ENCODE measurements at places on chromosomes 5 and 9.
A peak's percentile ranks its signal among the peaks of the same experiment; 100 is the strongest.

DNA sequence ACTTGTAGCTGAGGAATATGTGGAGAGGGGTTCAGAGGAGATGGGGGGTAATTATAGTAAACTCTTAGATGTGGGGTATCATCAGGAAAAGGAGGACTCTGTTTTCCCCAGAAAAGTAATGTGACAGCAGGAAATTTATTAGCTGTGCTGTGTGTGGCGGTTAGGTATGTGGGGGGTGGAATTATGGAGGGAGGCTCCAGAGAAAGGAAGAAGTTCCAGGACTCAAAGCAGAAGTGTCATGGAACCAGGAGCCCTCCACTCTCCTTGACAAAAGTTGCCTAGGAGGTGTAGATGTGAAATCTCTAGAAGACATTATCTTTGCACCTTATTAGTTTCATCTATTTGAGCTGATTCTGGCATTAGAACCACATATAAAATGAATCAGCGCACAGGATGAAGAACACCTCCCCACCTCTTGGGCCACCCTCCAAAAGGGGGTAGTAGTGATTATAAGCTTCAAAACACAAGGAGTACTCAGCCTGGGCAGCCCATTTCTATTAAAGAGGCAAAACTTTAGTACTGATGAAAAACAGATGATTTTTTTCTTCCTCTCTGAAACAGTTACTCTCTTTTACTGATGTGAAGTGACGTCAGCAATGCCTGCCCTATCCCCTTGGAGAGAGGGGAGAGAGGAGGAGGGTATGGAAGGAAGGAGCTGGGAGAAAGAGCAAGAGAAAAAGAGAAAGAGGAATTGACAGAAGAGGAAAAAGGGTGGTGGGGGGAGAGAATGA is 18.2 kb downstream of the NR2F1 start:
- DNase-seq: peak; percentile 79

DNA sequence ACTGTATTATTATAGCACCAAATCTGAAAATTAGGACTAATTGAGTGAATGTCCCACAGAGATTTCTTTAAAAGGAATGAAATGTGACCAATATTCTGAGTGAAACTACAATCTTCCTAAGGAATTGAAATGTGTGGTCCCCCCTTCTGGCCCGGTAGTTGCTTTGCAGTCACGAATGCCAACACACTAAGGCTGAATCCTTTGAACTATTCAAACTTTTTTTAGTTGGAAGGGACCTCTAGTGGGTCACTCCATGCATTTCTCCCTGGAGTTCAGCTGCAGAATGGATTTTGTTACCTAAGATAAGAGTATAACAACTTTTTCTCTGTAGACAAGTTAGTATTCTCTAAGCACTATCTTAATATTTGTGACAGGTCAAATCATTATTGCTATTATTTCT is 2.8 kb downstream of the CDH6 start:
- no peak for DNase-seq

DNA sequence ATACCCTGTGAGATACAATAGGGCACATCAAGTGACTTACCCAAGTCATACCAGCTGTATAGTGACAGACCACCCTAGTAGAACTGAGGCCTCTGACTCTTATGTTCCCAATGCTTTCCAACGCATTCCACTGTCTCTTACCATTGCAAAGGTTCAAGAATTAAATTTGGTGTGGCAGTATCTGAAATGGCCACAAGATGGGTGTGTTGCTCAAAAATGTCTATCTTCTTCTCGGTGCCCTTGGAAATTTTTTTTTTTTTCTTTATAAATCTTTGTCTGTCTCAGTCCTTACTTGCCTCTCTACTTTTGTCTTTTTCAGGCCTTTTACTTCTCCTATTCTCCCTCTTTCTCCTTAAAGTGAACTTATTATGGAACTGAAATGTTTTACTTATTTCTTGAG is 48.4 kb downstream of the GPR21 start:
- DNase-seq: peak; percentile 38

DNA sequence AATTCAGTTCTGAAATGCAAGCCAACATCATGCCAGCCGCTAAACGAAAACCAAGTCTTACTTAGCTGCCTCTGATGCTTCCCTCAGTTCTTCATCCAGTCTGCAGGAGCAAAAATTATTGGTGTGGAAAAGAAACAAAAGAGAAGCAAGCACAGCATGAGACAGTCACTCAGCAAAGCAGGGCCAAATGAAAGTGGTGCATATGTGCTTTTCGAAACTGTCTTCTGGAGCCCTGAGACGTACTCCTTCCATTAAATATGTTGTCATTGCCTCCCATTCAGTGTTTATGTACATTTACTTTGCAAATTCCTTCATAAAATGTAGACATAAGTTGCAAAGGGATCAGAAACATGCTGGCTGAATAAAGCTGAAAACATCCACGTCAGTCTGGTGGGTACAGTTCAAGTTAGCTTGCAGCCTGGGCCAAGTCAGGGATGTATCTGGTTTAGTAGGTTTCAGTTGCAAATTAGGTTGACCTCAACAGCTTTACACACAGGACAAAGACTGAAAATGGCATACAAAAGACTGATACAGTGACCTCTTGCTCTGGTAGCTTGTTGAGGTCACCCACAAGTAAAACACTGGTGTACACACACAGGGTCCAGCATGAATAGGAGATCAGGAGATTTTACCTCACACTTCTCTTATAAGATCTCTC is 139.7 kb upstream of the PCA3 start:
- DNase-seq: no peak

Data from Ammon's horn (tissue), 1 donor.